ENCODE measurements at places on chromosomes 2 and 18.
A peak's percentile ranks its signal among the peaks of the same experiment; 100 is the strongest.

- DNase-seq, result peak; percentile 19
Observed at GRCh38 chr18:47050468-47050867, 15.0 kb upstream of the ELOA2 start.

- no peak for DNase-seq
Observed at GRCh38 chr2:27672723-27673486, 9.2 kb downstream of the SLC4A1AP start.

- DNase-seq, result no peak
Observed at GRCh38 chr2:207142461-207142860, 23.3 kb downstream of the KLF7 start.

- no peak for DNase-seq
Observed at GRCh38 chr2:7539077-7539476, 621.9 kb downstream of the RNF144A start.

DNA sequence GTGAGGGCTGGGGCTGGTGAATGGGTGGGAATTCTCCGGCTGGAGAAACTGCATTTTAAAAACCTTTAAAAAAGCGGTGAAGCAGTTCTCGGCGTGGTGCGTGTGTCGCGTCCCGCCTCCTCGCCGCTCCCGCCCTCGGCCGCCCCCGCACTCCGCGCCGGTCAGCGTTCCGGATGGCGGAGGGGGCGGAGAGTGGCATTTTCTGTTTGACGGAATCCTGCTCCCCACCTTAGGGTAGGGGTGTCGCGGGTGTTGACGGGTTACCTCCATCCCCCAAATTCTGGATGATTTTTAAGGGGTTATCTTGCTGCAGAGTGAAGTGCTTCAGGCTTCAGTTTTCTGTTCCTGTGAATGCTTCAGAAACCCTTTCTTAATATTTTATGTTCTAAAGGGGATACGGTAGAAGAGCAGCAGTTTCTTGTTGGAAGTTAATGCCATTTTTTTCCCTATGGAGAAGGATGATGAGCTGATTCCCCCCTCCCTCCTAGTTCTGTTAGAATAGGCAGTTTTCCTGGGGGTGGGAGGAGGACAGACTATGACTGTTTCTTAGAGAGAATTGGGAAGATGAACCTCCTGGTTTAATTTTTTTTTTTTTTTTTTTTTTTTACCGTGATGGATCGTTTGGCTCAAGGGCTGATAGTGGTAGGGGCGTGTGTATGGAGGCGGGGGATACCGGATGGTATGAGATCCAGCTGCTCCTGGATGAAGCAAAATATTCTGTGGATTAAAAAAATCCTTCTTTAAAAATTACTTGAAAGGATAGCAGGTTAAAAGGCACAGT is 756 bp downstream of the ABI2 start:
- peak; percentile 79 for DNase-seq

DNA sequence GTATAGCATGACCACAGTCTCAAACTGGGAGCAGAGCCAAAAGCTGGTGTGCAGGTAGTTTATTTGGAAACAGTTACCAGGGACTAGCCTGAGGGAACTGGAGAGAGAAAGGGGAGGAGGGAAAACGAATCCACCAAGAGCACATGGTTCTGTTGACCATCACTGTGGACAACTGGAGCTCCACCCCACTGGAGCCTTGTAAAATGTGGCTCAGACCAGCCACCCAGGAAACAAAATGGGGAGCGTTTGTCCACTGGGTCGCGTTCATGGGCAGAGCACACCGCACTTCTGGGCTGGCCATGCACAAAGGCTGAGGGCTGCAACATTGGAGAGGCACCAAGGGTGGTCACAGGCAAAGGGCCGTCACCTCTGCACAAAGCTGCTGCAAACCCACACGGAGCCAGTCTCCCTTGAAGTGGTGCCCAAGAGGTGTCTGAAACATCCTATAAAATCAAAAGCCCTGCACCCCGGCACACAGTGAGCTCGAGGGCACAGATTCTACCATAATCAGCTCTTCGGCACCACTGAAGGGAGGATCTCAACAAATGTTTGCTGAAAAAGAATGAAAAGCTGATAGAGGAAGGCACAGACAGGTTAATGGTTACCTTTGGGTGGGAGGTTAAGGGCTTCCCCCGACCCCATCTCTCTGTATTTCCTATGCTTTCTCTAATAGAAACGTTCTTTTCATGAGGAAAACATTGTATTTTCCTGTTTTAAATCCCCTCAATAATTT is 192.9 kb downstream of the INHBB start:
- DNase-seq, result no peak

- DNase-seq, result no peak
Observed at GRCh38 chr2:42562474-42563144, 5.8 kb upstream of the MTA3 start.

DNA sequence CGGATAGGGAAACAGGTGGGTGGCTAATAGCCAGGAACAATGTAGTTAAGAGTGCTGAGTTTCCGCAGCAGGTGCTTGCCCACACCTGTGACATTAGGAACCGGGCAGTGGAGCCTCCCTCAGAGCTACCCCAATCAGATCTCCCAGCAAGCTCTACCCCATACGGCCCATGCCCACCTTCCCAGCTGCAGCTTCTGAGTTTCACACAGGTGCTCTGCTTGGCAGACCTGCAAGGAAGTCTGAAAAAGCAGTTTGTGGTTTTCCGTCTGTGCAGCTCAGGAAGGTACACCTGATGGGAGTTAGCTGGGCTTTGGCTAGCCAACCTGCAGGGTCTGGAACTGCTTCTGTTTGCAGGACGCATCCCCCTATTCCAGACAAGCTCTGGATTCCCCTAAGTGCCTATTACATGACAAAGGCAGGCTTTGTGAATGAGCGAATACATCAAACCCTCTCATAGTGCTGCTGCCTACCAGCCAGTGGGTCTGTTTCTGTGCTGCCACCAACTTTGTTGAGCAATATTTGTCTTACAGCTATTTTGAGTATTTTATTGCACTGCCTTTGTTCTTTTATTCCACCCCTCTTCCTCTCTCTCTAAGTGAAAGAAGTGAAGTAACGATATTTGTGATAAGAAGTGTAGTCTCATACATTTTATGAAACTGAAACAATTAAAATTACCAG is 24.7 kb upstream of the CEP68 start:
- peak; percentile 38 for DNase-seq

DNA sequence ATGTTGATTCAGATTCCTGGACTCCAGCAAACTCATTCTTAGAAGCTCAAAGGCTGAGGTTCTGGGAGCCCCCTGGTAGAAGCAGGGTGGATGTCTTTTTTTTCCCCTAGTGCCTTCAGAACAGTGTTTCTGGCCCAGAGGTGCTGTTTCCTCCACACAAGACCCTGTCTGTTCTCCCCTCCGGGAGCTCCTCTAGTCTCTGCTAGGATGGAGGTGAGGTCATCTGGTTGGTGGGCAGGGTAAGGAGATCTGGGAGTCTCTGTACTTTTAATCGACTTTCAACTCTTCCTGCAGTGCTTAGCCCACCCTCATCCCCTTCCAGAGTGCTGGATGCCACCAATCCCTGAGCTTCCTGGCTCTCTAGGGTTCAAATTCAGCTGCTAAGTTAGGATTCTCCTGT is 192.0 kb downstream of the SH3BP4 start:
- DNase-seq, result no peak

DNA sequence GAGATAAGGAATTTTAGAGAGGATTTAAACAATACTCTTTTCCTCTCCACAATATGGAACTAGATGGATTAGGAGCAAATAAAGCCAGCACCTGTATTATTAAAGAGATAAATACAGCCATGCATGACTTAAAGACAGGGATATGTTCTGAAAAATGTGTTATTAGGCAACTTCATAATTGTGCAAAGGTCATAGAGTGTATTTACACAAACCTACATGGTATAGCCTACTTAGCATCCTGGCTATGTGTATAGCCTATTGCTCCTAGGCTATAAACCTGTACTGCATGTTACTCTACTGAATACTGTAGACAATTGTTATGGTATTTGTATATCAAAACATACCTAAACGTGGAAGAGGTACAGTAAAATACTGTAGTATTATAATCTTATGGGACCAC is 53.0 kb downstream of the PTRHD1 start:
- no peak for DNase-seq

- DNase-seq, result peak; percentile 53
Observed at GRCh38 chr2:85865539-85866164, 23.1 kb downstream of the ST3GAL5 start.

GRCh38 chr2:207166349-207167098 is 776 bp upstream of the KLF7 start:
- DNase-seq, result peak; percentile 81

DNA sequence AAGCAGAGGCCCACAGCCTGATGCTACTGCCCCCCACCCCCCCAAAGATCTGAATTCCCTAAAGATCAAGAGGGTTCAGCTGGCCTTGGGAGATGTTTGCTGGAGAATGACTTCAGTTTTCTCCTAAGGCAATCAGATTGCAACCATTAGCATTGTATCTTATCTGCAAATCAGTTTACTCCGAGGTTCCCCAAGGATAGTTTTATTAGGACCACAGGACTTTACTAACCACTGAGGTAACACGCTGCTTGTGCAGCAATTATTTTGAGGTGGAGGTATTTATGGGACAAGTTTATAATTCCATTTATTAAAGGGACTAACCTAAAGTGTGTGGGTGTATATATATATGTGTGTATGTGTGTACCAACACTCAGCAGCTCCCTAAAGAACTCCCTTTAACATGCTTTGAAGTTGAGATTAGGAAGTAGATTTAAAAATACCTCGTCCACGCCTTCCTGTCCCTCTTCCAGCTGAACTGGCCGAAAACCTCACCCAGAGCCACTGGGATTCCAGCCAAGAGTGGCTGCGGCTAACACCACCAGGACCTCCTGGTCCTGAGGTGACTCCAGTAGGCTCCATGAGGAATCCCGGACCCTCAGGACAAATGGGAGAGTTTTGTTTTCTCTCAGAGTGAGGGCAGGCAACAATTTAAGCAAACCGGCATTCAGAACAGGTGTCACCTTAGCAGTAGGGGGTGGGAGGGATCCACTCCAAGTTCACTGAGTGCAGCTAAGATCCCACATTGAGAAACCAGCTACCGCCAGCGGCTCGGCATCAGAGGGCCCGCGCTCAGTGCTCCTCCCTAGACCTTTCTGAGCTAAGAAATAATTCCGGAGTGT is 3.0 kb upstream of the DLX1 start:
- DNase-seq, result no peak

- no peak for DNase-seq
Observed at GRCh38 chr2:236932831-236933361, 152.8 kb upstream of the COPS8 start.

DNA sequence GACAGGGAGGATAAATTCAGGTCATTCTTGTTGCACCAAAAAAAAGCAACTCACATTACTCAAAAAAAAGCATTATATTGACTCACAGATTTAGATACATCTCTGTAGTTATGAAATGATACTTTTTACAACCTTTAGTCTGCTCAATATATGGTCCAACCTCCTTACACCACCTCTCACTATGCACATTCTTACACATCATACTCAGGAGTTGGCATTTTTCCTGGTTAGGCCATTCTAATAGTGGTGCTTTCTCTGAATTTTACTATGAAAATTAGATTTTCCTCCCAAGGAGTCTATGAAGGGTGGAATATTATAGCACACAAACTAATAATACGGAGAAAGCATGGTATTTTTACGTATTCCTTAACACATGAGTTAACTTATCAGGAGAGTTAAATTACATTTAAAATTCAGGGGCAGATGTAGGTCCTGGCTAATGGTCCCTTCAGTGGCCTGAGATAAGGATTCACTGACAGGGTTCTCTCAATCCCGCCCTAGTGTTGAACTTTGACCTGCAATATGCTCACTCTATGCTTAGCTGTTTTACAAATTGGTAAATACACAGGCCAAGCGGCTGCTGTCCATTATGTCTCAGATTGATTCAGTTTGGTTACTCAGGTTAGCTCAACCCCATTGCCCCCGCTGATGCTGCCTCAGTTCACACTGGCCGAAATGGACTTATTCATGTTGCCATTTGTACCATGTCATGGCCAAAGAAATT is 153.6 kb downstream of the NCKAP5 start:
- no peak for DNase-seq

GRCh38 chr2:230160112-230160660 is 59.6 kb downstream of the SP110 start:
- peak; percentile 1 for DNase-seq

DNA sequence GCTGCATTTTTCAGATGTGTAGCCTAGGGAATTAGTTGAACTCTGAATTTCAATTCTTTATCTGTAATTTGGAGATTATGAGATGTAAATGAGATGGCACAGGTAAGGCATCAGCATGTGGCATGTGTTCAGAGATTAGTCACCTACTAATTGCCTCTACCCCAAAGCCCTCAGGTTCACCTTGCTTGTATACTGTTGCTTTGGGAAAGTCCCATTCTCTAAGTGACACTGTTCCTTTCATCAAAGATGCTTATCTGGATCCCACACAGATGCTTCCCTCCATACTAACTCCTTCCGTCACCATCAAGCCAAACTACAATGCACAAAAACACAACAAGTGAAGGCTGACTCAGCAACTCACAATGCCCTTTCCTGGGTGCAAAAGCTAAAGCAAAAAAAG is 143.7 kb downstream of the LRATD1 start:
- DNase-seq, result no peak

DNA sequence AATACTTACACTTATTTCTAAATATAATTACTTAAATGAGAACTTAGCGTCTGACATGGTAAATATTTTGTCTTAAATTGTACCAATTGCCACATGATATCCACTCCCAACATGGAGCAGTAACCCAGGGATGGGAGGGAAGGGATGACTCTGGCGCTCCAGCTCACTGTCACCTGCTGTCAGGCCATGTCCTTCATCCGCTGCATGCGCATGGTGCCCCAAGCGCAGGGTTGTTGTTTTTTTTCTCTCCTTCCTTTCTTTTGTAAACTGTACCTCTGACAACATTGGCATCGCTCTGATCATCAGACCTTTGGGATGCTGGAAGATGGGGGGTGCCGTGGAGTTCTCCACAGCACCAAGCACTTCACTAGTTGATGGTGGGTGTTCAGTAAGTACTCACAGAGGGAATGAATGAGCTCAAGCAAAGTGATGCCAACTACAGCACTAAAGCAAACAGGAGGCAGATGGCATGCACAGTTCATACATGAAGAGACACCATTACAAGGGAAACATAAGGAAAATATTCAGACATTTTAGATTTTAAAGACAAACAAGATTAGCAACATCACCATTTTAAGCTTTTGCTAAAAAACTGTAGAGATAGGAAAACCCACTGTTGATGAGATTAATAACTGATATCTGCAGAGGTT is 247.8 kb downstream of the GBX2 start:
- DNase-seq, result peak; percentile 27

DNA sequence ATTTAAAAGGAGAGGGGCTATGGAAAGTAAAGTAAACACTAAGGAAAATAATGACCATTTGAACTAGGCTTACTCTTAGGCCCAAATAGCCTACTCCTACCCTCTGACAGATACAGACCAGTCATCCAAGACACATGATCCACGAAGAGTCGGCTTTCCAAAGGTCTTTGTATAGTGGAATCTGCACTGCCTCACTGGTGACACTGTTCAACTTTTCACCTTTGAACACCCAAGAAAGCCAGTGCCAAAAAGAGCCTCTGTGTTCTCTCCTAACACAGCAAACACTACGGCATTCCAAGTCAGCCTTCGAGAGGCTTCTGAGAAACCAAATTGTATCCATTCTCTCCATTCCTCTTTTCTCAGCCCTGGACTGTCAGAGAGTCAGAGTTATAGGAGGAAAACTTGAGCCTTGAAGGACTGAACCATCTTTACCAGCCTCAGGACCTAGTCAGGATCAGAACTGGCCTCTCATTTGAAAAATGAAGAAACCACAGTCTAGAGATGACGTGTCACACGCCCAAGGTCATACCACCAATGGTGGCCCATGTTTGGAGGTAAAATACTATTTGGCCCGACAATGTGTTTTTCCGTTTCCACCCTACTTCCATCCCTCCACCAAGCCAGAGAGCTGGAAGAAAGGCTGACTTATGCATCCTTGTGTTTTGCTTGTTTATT is 267.4 kb upstream of the ACVR2A start:
- no peak for DNase-seq

- DNase-seq, result no peak
Observed at GRCh38 chr2:161177969-161178368, 17.7 kb downstream of the TANK start.
